ENCODE measurements at places on chromosomes 7 and 10.

DNA sequence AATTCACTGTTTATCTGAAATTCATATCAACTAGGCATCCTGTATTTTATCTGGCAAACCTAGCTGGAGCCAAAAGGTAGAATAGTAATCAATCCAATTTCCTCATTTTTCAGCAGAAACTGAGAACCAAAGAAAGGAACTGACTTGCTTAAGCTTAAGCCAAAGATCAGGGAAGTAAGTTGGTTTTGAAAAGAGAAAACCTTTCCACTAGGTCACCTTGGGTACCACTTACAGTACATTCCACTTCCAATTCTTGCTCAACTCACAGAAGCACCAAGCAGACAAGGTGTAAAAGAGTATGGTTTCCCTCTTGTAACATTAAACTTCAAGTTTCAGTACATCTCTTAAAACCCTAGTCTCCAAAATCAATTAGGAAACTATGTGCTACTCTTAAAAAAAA is 79.6 kb downstream of the ZFAND4 start:
- peak; percentile 40 for DNase-seq

DNA sequence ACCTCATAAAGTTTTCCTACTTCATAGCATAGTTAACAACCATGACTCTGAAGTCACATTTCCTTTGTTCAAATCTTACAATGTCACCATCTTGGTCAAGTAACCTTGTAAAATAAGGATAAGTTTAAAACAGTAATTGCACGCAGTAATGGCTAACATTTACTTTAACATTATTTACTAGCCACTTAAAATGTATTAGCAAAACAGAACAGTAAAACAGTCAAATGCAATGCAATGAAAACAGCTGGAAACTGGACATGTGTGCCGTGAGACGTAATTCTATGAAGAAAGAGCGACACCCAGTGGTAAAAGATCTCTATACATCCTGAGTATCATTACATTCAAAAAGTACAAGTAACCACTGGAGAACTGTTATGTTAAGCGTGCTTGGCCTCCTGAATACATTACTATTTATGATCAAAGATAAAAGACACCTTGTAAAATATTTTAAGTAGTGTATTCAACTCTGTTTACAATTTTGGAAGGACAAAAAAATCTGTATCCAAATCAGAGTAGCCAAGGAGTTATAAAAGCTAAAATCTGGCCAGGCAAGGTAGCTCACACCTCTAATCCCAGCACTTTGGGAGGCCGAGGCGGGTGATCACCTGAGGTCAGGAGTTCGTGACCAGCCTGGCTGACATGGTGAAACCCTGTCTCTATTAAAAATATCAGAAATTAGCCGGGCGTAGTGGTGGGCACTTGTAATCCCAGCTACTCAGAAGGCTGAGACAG is 27.2 kb downstream of the ATE1 start:
- peak; percentile 88 for DNase-seq

GRCh38 chr10:517872-518475 is 171.5 kb downstream of the DIP2C start:
- no peak for DNase-seq

DNA sequence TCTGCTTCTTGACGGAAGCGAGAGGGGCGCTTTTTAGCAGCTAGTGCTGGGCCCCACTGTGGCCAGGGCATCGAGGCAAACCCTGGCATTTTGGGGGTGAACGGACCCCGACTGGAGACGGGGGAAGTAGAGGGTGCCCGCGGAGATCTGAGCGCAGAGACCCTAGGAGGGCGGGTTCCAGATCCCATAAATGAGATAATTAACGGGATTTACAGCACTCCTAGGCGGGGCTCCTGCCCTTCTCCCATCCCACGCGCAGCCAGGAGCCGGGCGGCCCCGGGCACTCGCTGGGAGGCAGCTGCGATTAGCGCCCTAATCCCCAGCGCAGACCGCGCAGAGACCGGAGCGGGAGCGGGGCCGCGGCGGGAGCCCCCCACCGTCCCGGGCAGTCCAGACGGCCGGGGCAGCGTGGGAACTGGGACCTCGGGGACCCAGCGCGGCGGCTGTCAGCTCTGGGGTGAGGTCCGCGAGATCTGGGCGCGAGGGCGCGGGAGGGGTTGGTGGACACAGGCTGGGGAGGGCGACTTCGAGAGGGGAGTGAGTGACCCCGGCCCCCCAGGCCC is 735 bp downstream of the JCAD start:
- DNase-seq = no peak

DNA sequence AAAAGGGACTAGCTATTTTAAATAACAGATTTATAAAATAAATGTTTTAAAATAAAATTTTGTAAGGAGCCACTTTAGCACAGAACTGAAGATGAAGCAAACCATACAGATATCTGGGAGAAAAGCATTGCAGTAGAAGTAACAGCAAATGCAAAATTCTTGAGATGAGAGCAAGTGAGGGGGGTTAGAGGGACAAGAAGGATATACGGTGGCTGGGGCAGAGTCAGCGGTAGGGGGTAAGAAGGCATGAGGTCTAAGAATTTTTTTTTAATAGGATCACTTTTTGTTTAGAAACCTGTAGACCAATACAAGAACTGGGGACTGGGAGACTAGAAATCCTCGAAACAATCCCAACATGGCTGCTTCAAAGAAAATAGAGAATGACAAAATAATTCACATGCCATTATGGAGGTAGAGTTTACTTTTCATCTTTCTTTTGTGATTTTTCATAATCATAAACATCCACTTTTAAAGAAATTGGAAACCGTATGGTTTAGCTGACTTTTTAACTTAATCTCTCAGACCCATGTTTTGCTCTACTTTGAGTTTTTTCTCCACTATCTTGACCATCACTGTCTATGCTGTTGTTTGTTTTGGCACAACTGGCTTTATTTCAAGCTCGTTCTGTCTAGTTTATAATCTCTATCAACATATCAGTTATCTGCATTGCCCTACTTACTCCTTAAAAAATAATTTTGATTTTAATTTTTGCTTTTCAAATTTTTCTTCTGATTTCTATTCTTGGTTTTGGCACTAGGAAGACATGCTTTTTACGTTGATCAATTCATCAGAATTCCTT is 73.5 kb downstream of the KMT2C start:
- DNase-seq = no peak

Data from hematopoietic multipotent progenitor cell treated with erythropoietin and hydrocortisone succinate and interleukin-3 and kit ligand, for 4 days (in vitro differentiated cells).